ENCODE measurements at places on chromosomes 6 and 20. TPM values are rescaled to one million over a fixed set of nuclear protein-coding genes. Genes with fewer than 3 reads are reported as not detected.

The PSORS1C2 gene
- total RNA-seq, result not detected

The ANGPT4 gene
- total RNA-seq, result not detected

The C20orf96 gene
- total RNA-seq, result 0.73 TPM

The ADGRF1 gene
- 0.10 TPM for total RNA-seq

The BNIP5 gene
- not detected for total RNA-seq

The FOXO3 gene
- 63.6 TPM for total RNA-seq

The NKAIN4 gene
- total RNA-seq, result not detected

The ADGB gene
- not detected for total RNA-seq

The AURKA gene
- total RNA-seq, result 3.0 TPM

The SAPCD1 gene
- total RNA-seq, result 0.63 TPM

The IL20RA gene
- total RNA-seq, result 0.10 TPM

The APCDD1L gene
- not detected for total RNA-seq

The HCK gene
- total RNA-seq, result 52.4 TPM

The MPC1 gene
- 18.4 TPM for total RNA-seq

The WFDC10B gene
- not detected for total RNA-seq

The PMEPA1 gene
- 1.0 TPM for total RNA-seq

The PERP gene
- total RNA-seq, result 0.73 TPM

The TMEM200A gene
- 0.63 TPM for total RNA-seq

The MACROD2 gene
- 1.7 TPM for total RNA-seq

The BPIFB1 gene
- total RNA-seq, result not detected

The PROCR gene
- total RNA-seq, result 1.2 TPM

The BPIFA3 gene
- not detected for total RNA-seq

The NFATC2 gene
- 12.2 TPM for total RNA-seq

The HCRTR2 gene
- total RNA-seq, result not detected

The IPCEF1 gene
- 73.5 TPM for total RNA-seq

The ARHGAP40 gene
- total RNA-seq, result not detected

The DNMT3B gene
- total RNA-seq, result 0.21 TPM

The COL11A2 gene
- total RNA-seq, result 0.63 TPM

The SLC17A9 gene
- 2.0 TPM for total RNA-seq

The FGD2 gene
- 41.7 TPM for total RNA-seq

The OPN5 gene
- not detected for total RNA-seq

The CRIP3 gene
- 0.84 TPM for total RNA-seq

Data from mononuclear cell (primary cell).